NCI-H1105 (cell line): ENCODE measurements at places on chromosomes 6 and 20.

DNA sequence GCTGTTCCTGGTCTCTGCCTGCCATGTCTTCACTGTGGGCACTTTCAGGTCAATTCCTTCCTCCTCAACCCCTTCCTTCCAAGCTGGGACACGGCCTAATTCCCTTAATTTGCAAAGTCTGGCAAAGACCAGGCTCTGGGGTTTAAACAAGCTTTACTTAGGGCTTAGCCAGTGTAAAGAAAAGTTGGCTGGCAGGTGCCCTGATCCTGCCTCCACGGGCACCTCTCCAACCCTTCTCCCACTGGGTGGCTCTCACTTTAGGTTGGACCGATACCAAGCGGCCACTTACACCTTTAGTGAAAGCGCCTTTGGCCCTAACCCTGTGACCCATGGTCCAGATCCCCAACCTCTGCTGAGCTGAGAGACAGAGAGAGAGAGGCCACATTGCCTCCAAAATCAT, 13.7 kb upstream of the MLN start:
- no peak for DNase-seq

- DNase-seq = no peak
Measured at GRCh38 chr6:21539621-21540100, 53.9 kb upstream of the SOX4 start.

DNA sequence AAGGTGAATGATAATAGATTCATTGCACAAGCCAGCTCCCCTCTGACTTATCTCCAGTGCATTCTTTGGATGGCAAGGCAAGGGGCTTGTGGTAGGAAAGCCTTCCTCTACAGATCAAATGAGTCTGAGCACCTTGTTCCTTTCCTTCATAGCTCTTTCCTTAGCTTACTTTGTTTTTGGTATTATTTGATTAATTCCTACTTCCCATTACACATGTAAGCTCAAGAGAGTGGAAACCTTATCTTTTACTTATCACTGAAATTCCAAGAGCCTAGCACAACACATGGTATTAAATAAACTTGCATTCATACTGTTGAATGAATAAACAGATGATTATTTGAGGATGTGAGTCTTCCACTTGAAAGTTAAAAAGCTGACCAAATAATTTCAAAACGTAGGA, 41.7 kb downstream of the FRK start:
- no peak for DNase-seq

DNA sequence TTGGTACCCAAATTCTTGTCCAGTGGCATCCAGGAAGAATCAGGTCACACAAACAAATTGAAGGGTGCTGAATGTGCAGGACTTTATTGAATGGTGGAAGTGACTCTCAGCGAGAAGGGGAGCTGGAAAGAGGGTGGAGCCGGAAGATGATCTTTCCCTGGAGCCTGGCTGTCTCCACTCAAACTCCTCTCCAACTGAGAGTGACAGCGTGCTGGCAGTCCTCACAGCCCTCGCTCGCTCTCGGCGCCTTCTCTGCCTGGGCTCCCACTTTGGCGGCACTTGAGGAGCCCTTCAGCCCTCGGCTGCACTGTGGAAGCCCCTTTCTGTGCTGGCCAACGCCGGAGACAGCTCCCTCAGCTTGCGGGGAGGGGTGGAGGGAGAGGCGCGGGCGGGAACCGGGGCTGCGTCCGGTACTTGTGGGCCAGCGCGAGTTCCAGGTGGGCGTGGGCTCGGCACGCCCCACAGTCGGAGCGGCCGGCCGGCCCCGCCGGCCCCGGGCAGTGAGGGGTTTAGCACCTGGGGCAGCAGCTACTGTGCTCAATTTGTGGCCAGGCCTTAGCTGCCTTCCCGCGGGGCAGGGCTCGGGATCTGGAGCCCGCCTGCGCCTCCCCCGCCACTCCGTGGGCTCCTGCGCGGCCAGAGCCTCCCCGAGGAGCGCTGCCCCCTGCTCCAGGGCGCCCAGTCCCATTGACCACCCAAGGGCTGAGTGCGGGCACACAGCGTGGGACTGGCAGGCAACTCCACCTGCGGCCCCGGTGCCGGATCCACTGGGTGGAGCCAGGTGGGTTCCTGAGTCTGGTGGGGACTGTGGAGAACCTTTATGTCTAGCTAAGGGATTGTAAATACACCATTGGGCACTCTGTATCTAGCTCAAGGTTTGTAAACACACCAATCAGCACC, 26.7 kb upstream of the MBOAT1 start:
- DNase-seq = no peak

GRCh38 chr20:44722990-44723389, 7.8 kb downstream of the CCN5 start:
- DNase-seq = no peak

- DNase-seq = no peak
Measured at GRCh38 chr6:135281227-135281626, 100.1 kb downstream of the MYB start.

GRCh38 chr6:130482645-130483390, 117.0 kb downstream of the TMEM200A start:
- no peak for DNase-seq

GRCh38 chr6:90610751-90611542, 24.1 kb upstream of the MAP3K7 start:
- peak; percentile 56 for DNase-seq

- no peak for DNase-seq
Measured at GRCh38 chr6:161568885-161569456, 295.1 kb upstream of the AGPAT4 start.

- no peak for DNase-seq
Measured at GRCh38 chr6:26613201-26613600, 16.4 kb downstream of the ABT1 start.

- no peak for DNase-seq
Measured at GRCh38 chr6:148069256-148069655, 273.4 kb upstream of the SASH1 start.

- no peak for DNase-seq
Measured at GRCh38 chr6:147366290-147366689, 142.2 kb upstream of the SAMD5 start.

DNA sequence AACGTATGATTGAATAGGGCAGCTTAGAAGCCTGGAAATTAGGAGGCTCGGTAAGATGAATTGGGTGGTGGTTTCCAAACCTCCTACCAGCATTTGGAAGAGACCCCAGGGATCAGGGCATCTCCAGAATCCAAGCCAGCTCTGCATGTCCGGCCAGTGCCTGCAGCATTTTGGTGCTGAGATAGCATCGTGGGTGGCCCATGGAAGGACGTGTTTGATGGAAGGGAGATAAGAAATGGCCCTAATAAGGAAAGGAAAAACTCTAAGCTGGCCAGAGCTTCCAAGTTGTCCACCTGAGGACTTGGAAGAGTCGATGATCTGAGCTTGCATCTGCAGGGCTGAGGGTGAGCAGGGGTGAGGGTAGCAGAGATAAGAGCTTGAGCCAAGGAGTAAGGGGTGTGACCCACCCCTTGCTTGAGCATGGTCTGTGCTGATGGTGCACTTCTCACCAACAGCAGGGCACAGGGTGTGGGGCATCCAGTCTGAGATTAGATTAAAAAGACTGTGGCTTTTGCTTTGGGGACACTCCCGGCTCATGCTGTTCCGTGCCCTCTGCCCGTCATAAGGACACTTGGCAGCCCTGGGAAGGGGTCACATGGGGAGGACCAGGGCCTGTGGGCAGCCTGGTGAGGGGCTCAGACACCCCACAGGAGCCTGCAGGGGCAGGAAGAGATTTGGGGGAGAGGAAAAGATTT, 213.2 kb downstream of the ERMARD start:
- no peak for DNase-seq

- DNase-seq = peak; percentile 51
Measured at GRCh38 chr6:27865850-27866356, 46.3 kb downstream of the OR2B2 start.

GRCh38 chr6:11096109-11096508, 2.5 kb downstream of the SMIM13 start:
- no peak for DNase-seq

- no peak for DNase-seq
Measured at GRCh38 chr6:90457867-90458259, 129.0 kb downstream of the MAP3K7 start.

DNA sequence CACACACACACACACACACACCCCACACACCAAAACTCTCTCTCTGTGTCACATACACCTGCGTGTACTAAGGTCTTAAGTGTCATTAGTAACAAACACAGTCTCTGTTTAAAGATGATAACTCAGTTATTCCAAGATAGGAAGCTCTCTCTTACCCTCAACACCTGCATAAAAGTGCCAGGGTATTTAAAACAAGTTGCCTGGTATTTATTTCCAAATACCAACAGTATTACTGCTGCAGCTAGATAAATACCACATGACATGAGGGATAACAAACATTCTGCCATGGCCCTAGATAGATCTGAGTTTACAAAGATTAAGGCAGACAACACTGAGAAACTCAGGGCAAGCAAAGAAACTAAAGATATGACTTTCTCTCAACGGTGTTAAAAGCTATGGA, 118.5 kb downstream of the SIM1 start:
- no peak for DNase-seq

DNA sequence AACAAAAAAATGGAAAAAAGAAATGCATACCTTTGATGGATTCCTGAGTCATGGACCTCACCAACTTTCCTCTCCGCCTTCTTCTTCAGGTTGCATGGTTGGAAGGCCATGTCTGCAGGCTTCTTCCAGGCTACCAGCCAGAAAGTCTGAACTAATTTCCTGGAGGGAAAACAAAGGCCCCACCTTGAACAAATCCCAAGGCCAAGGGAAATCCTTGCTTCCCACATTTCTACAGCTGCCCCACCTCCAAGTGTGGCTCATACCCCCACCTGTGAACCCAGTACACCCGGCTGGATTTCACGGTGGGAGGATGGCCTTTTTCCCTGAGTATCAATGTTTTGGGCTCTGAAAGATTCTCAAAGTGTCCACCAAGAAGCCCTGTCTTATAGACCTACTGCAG, 22.4 kb downstream of the IL17A start:
- no peak for DNase-seq

DNA sequence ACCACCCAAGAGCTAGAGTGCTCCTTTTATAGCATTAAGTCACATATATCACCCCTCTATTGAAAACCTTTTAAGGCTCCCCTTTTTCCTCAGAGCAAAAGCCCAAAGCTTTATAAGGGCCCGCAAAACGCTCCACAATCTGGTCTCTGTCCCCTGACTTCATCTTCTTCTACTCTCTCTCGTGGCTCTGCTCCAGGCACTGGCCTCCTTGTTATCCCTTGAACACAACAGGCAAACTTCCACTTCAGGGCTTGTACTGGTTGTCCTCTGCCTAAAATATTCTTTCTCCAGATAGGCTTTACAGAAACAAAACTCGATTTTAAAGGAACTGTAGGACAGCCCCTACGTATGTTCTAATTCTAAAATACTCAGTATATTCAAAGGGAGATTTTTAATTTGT, 44.0 kb upstream of the SPDEF start:
- no peak for DNase-seq

- DNase-seq = no peak
Measured at GRCh38 chr20:16481977-16482376, 91.3 kb downstream of the KIF16B start.

DNA sequence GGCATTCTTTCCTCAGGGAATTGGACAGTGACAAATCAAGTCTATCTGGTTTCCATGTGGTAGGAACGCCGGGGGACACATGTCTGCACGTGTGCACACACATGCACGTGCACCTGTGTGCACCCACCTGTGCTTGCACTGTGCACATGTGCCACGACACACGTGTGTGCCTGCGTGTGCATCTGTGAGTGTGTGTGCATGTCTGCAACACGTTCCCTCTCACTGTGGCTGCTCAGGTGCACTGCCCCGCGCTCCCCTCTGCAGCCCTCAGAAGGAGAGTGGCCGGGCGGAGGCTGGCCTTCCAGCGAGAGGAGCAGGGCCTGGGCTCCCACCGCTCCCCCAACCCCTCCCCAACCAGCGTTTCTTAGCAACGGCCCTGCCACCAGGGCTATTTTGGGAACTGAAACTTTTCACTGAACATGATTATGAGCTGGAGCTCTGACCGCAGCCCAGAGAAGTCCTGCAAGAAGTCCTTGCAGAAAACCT, 147.8 kb downstream of the PHACTR3 start:
- no peak for DNase-seq

- DNase-seq = no peak
Measured at GRCh38 chr6:112116221-112116620, 28.8 kb downstream of the FAM229B start.

GRCh38 chr6:145561095-145562072, 173.9 kb downstream of the EPM2A start:
- DNase-seq = no peak

GRCh38 chr20:51526754-51527153, 15.8 kb downstream of the NFATC2 start:
- DNase-seq = no peak

DNA sequence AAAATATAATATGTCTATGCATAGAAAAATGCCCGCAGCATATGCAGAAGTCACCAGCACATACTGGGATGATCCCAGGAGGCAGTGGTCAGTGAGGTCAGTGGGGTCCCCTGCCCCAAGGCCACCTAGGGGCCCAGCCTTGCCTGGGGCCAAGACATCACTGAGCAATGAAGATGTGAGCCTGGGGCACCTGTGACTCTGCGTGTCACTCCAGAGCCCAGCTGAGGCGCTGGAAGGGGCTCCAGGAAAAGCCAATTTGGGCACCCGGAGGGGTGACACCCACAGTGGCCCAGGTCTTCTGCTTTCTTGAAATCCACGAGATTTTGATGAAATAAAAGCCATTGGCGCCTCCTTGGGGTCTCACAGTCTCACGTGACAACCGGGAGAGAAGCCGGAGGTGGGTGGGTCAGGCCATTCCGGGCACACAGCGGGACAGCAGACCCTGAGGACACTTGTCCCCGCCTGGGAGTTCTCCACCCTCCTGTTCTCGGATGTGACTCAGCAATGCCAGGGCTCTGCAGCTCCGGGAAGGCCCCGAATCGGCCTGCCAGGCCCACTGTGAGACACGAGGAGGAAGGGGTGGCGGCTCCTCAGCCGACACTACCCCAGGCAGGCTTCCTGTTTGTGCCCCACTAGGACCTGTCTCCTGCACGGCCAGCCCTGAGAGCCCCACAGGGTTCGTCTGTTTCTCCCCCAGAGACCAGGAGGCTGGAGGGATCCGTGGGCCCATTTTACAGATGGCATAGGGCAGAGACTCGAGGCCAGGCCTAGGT, 24.4 kb upstream of the SLCO4A1 start:
- no peak for DNase-seq

- DNase-seq = no peak
Measured at GRCh38 chr20:43191143-43191542, 1.4 kb upstream of the PTPRT start.

GRCh38 chr6:32460528-32460927, 20.8 kb downstream of the HLA-DRA start:
- DNase-seq = no peak

DNA sequence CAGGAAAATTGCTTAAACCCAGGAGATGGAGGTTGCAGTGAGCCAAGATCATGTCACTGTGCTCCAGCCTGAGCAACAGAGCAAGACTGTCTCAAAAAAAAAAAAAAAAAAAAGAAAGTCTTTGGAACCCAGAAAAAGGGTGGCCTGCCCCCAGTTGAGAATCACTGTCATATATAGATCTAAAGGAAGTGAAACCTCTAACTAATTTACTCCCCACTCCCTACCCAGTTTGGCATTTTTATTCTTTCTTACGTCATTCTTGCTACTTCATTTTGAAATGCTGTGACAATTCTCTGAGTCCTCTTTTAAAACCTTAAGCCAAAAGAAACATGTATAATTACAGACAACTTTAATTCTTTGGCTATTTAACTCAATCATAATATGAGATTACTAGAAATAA, 254.8 kb downstream of the CDC5L start:
- DNase-seq = no peak

GRCh38 chr6:111590209-111590980, 15.3 kb downstream of the TRAF3IP2 start:
- no peak for DNase-seq
